Smooth muscle cell of trachea (primary cell): ENCODE measurements at places on chromosomes 6 and 20. TPM values are rescaled to one million over a fixed set of nuclear protein-coding genes. Genes with fewer than 3 reads are reported as not detected.

The FLRT3 gene
- 2.3 and 5.0 TPM in 2 replicates for total RNA-seq

The MAS1 gene
- total RNA-seq: not detected in 2 replicates

The VNN1 gene
- total RNA-seq: not detected in 2 replicates

The TRAPPC3L gene
- 0.15 and 0.17 TPM in 2 replicates for total RNA-seq

The IL17A gene
- total RNA-seq: not detected in 2 replicates

The AKAP7 gene
- 3.1 and 3.8 TPM in 2 replicates for total RNA-seq

The SIRPD gene
- not detected in 2 replicates for total RNA-seq

The MYCT1 gene
- 0.44 TPM in 1 of 2 replicates, not detected in the other for total RNA-seq

The OLIG3 gene
- total RNA-seq: 0.17 TPM in 1 of 2 replicates, not detected in the other

The LHFPL5 gene
- total RNA-seq: not detected in 2 replicates

The FGD2 gene
- not detected in 2 replicates for total RNA-seq

The CD93 gene
- 1.0 TPM in 1 of 2 replicates, not detected in the other for total RNA-seq

The RSPH9 gene
- total RNA-seq: 1.0 and 1.8 TPM in 2 replicates

The PNLDC1 gene
- total RNA-seq: not detected in 2 replicates
